ENCODE measurements at places on chromosomes 12 and 14.

- DNase-seq = no peak
Observed at GRCh38 chr14:101402936-101403660, 158.2 kb upstream of the DIO3 start.

GRCh38 chr14:73502017-73502619 lies 11.4 kb downstream of the RIOX1 start:
- no peak for DNase-seq

GRCh38 chr12:85552461-85552860 lies 272.4 kb downstream of the ALX1 start:
- DNase-seq = no peak

DNA sequence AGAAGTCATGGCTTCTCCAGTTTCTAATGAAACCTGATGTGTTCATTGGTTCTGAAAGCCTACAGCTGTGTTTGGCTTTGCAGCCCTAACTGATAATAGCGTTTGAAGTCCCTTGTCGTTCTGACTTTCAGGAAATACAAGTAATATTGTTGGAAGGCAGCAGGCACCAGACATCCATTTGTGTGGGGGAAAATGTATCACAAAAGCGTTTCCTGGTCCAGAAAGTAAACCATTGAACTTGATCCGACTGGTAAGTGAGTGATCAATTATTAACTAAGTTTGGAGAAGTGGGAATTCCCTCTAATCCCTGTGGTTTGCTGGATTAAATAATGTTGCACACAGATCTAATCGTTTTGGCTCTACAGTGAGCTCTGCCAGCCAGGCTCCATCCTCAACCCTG lies 77.3 kb upstream of the LTA4H start:
- no peak for DNase-seq

- no peak for DNase-seq
Observed at GRCh38 chr12:113619202-113619601, 147.5 kb upstream of the LHX5 start.

GRCh38 chr12:101876322-101876860 lies 989 bp upstream of the DRAM1 start:
- DNase-seq = no peak

DNA sequence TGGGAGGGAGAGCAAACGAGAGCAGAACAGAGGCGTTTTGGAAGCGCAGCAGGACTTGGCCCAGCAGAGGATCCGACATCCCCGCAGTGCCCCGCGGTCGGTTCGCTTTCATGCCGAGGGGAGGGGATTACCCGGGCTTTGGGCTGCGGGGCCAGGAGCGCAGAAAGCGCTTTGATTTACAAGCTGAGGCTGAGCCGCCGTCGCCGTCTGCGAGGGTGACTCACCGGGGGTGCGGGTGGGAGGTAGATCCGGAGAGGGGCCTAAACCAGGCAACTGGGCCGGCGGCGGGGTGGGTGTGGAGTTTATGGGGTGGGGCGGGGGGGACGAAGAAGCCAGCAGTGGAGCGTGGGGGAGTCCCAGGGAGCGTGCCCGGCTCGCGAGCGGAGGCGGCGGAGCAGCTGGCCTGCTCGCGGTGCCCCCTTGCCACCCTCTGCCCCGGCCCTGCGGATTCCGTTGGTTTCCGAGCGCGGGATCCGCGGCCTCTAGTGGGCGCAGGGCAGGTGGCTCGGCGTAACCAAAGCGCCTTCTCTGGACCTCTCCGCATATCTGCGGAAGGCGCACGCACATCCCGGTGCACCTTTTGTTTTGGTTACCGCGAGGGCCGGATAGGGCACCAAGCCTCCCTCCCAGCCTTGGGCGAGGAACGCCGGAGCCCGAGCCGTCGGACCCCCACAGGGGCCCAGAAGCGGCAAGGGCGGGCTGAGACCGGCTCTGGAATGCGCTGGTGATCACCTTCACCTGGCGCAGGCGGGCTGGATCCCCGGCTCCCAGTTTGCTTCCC lies 2.6 kb downstream of the SIX4 start:
- no peak for DNase-seq

DNA sequence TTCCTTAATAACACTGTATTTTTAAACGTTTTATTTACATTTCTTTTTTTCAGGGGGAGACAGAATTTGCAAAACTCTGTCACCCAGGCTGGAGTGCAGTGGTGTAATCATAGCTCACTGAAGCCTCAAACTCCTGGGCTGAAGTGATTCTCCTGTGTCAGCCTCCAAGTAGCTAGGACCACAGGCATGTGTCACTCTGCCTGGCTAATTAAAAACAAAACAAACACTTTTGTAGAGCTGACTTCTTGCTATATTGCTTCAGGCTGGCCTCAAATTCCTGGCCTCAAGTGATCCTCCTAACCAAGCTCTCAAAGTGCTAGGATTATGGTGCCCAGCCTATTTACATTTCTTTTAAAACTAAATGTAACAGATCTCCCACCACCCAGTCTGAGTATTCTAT lies 12.7 kb downstream of the CPSF6 start:
- DNase-seq = no peak

GRCh38 chr12:89384807-89385206 lies 32.5 kb upstream of the DUSP6 start:
- no peak for DNase-seq

DNA sequence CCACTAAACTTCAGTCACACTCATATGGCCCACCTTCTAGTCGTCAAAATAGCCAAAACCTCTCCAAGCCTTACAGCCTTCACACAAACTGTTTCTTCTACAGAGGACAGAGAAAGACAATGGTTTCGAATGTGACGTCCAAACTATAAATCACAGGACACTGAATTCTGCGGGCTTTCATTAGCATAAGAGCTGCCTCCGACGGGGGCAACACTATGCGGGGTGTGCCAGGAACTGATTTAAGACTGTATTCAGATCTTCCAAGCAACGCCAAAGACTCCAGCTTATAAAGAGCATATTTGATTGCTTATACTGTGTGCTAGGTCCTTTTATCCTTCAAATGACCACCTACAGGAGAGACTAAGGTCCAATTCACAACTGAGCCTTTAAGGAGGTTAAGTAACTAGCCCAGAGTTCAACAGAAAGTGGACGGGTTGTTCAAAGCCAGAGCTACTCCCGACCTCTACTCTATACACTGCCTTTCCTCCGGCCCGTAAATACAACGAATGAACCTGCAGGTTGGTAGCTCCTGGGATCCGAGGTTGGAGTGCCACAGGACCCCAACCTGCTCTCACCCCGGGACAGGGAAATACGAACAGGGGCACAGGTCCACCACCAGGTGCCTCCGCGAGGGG lies 575 bp downstream of the L2HGDH start:
- no peak for DNase-seq

DNA sequence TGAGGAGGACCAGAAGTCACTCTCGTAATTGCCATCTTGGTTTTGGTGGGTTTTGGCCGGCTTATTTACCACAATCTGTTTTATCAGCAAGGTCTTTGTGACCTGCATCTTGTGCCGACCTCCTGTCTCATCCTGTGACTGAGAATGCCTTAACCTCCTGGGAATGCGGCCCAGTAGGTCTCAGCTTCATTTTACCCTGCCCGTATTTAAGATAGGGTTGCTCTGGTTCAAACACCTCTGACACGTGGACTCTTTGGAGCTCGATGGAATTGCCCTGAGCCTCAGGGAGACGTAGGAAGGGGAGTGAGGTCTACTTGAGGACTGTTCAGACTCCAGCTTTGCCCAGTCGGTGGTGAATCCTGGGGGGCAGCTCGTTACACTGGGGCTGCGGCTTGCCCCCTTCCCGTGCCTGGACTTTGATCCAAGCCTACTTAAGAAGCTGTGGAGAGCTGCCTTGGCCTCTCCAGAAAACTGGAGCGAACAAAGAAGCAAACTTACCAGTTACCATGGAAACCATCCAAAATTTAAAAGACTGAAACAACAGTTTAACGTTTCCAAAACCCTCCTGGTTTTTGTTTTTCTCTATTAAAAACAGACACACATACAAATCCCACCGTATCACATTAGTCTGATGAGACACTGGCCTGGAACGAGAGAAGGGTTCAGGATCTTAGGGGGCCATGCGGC lies 28.0 kb downstream of the CALM1 start:
- no peak for DNase-seq

- no peak for DNase-seq
Observed at GRCh38 chr14:38205949-38206665, 1.6 kb upstream of the SSTR1 start.

DNA sequence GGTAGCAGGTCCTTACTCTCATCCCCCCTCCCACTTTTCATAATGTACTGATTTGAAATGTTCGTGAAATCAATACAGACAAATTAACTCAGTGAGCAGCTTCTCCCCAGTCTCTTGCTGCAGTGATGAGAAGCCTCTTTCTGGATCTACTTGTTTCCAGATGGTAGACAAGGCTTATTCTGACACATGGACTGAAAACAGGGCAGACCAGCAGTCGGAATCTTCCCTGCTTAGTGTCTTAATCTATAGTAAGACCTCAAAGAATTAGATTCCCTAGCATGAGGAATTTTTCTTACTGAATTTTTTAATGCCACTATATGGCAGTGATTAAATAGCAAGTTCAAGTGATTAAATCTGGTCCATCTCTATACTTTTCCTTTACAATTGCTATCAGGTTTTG lies 120.1 kb downstream of the RGS6 start:
- no peak for DNase-seq

DNA sequence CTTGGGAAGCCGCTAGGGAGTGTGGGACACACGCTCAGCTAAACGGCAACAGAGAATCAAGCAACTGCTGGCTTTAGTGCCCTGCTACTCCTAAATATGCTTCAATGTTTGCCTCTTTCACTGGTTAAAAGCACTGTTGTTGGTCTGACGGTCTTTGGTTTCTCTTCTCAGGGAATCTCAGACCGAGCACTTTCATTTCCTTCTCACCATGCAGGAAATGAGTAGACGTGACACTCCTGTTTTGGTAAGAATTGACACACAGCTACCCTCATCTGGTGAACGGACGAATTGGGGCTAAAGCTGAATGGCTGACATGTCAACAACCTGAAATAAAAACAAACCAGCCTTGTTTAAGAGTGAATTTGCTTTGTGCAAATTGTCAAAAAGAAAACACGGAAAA lies 57.5 kb upstream of the PIWIL1 start:
- DNase-seq = no peak

DNA sequence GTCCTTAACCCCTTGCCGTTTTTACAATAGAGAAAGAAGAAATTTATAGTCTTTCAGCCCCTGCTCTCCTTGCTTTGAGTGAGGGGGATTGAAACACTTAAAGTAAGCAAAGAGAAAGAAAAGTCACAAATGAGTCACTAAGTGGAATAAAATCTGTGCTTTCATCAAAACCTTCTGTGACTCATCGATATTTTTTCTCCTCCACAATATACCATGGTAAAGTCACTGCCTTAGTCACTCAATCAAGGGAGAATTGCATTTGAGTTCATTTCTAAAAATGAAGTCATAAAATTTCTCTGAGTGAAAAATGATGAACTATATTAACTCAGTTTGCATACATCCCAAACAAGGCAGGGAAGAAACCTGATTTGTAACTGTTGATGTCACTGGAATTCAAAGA lies 470.3 kb downstream of the FOXG1 start:
- no peak for DNase-seq

DNA sequence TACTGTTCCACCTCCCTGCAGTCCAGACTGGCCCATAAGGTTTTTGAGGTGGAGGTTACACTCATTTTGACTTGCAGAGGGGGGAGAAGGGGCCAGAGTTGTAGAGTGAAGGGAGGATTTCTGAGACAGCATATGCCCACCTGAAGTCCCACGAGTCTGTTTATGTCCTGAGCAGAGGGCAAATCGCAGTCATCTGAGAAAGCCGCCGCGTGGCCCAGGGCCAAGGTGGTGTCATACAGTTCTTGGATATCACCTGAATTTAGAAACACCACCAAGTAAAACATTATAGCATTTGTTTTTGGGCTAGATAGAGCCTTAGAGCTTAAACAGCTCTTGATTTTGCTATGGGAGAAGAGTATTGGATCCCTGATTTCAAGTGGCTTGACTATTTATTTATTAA lies 30.9 kb downstream of the TDG start:
- no peak for DNase-seq

- DNase-seq = no peak
Observed at GRCh38 chr14:81363746-81364378, 36.3 kb downstream of the STON2 start.

- DNase-seq = no peak
Observed at GRCh38 chr12:53593707-53594106, 32.5 kb downstream of the ATF7 start.

DNA sequence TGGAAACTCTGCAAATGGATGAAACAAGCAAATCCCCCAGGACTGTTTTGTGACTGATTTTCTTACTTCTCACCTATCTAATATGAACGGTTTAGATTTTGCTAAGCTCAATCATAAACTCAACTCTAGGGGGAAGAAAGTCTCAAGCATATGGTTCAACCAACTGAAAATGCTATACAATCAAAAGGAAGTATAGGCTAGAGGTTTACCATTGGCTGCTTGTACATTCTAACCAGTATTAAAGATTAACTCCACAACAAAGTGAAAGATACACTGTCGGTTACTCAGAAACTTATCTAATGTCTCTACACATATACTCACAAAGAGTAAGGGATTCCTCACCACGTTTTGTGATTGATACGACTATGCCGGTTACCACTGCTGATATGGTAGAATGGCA lies 281.8 kb upstream of the SOX5 start:
- DNase-seq = no peak

DNA sequence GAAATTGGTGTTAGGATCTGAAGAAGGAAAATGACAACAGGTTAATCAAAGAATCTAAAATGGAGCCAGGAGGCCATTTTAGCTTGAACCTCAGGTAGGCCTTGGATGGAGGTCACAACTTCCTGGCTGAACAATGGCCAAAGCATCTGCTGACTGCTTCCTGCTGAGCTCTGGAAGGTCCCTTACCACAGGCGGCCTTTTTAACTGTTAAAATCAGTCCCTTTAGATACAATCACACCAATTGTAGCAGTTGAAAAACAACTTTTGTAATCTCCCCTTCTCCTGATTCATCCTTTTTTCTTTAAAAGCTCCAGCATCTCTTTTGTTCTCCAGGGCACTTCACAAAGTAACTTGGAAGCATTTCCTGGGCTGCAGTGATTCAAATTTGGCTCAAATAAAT lies 388.8 kb downstream of the PDZRN4 start:
- no peak for DNase-seq

DNA sequence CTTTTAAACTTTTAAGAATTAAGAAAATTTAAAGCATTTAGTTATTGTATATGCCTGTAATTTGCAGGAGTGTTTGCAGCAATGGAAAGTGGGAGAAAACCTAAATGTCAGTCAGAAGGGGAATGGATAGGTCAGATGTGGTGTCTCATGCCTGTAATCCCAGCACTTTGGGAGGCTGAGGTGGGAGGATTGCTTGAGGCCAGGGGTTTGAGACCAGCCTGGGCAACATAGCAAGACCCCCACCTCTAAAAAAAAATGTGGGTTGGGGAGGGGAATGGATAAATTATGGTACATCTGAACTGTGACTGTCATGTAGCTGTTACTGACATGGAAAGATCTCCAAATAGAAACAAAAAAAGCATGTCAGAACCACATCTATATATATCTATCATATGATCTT lies 2.1 kb downstream of the MRPL42 start:
- no peak for DNase-seq

GRCh38 chr12:108260969-108261368 lies 78.1 kb downstream of the CMKLR1 start:
- no peak for DNase-seq

GRCh38 chr12:57226588-57227314 lies 2.8 kb upstream of the SHMT2 start:
- DNase-seq = no peak

GRCh38 chr14:83706231-83706954 lies 1823.6 kb upstream of the FLRT2 start:
- no peak for DNase-seq

All from stimulated activated CD4-positive, alpha-beta T cell treated with anti-CD3 and anti-CD28 coated beads, TNF-alpha, amount 100 ng/mL, for 1 hour (primary cell).